ENCODE measurements at places on chromosomes 4 and X.

- DNase-seq = no peak
These were observed 279.1 kb downstream of the ANK2 start for GRCh38 chr4:113328514-113328913.

- no peak for DNase-seq
These were observed 108.5 kb downstream of the FAM53A start for GRCh38 chr4:1575418-1576303.

DNA sequence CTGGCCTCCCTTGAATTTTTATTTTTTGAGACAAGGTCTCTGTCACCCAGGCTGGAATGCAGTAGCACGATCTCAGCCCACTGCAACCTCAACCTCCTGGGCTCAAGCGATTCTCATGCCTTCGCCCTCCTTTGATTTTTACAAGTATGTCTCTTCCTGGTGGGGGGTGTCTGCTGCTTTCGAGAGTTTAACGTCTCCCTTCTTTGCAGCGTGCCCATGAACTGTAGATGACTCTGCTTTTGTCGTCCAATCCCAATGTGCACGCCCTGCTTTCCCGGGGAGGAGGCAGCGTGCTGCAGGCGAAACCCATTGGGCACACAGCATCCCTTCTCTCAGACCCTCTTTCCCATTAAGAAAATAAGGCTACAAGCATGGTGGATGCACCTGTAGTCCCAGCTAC is 7.0 kb downstream of the PRKX start:
- no peak for DNase-seq

DNA sequence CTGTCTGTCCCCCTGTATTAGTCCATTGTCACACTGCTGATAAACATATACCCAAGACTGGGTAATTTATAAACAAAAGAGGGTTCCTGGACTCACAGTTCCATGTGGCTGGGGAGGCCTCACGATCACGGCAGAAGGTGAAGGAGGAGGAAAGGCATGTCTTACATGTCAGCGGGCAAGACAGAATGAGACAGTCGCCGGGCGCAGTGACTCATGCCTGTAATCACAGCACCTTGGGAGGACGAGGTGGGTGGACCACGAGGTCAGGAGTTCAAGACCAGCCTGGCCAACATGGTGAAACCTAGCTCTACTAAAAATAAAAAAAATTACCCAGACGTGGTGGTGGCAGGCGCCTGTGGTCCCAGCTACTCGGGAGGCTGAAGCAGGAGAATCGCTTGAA is 24.7 kb downstream of the IL3RA start:
- DNase-seq = no peak

DNA sequence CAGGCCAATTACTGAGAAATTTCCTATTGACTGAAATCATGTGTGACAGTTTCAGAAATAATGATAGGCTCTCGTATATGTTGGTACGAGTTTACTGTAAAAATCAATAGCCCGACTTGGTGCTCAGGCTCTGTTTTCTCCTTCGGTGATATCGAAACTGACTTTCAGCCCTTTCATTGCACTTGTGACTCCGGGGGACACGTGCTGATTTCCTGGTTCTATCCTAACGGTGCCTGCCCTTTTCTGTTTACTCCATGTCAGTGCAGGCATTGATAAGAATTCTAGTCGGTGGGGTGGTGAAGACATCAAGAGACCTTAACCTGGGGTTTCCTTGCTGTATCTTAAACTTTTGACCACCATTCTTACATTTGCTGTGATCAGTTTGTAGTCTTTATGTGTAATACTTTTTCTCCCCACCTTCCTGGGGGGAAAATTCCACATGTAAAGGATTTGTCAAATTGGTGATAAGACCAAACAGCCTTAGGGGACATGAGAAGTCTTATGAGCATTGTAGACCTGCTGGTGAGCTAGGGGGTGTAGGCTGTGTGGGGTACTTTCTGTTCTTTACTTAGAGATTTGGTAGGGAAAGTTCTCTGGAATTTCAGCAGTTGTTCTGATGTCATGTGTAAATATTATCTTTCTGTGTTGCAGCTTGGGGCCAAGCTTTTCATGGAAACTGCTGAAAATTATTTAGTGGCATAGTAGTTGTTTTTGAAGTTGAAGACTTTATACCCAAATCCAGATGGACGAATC is 52.7 kb downstream of the TMEM131L start:
- no peak for DNase-seq

GRCh38 chrX:108171671-108172070 is 80.1 kb downstream of the ATG4A start:
- no peak for DNase-seq

DNA sequence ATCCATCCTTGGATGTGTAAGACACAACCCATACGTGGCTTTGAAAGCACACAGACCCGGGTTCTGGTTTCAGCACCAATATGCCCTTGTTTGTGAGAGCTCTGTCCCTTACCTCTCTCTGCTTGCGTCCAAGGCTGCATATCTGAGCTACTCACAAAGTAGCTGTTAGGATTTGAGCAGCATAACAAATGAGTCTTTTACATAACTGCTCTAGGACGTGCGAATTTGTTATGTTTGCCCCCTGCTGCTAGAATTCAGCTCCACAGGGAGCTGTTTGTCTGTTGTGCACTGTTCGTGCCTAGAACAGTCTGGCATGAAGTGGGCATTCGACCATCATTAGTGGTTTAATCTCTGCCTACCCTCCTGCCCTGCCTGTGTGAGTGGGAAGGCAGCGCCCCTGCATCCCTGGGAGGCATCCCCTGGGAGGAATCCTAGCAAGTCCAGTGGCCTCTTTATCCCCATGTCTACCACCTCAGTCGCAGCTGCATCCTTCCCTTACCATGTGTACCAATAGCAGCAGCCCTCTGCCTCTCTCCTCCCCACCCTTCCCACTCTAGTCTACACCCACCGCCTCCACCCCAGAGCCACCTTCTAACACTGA is 42.1 kb downstream of the SLC2A9 start:
- no peak for DNase-seq

- DNase-seq = no peak
These were observed 39.2 kb upstream of the USP9X start for GRCh38 chrX:41045960-41046567.

DNA sequence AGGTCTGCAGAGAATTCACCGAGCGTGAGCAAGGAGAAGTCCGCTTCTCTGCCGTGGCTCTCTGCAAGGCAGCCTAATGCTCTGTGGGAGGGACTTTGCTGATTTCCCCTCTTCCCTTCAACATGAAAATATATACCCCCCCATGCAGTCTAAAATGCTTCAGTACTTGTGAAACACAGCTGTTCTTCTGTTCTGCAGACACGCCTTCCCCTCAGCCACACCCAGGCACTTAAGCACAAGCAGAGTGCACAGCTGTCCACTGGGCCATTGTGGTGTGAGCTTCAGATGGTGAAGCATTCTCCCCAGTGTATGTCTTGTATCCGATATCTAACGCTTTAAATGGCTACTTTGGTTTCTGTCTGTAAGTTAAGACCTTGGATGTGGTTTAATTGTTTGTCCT is 11.3 kb downstream of the UCHL1 start:
- no peak for DNase-seq

- peak; percentile 52 for DNase-seq
These were observed 585 bp upstream of the SEC24D start for GRCh38 chr4:118836301-118837120.

DNA sequence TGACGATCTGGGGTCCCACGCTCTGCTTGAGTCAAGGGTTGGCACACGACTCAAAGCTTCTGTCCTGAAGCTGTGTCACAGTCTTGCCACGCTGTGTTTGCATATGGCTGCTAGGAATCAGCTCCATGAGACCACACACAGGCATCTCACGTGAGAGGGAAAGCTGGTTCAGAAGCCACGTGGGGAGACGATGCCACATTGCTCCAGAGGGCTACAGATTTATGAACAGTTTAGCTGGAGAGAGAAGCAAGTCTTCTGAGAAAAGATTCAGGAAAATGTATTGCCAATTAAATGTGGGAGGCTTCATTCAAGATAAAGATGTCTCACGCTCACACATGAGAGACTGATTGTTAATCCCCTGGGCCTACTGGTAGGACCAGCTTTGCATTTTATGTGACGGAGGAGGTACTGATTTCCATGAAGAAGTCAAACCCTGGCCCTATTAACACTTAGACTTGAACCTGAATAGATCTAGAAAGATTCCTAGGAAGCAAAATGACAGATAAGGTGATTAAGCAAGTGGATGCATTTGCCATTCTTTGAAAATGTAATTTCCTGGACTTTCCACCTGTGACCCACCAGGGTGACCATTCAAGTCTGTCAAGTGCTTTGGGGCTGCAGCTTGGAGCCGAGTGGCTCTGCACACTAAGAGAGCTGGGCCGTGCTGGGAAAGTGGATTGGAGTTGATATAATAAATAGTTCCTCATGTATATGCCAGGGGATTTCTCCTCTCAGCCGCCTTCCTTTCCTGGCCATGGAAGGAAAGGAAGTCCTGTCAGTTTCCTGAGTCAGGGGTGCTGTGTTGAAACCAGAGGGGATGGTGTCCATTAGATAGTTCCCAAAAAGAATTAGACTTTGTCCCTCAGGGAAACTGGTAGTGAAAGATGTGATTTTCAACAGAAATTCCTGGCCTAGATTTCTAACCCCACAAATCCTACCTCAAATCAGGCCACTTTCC is 29.0 kb downstream of the ENPP6 start:
- DNase-seq = no peak

- DNase-seq = no peak
These were observed 56.4 kb downstream of the C4orf51 start for GRCh38 chr4:145736241-145736831.

GRCh38 chrX:149208307-149208706 is 296.8 kb downstream of the IDS start:
- DNase-seq = no peak

DNA sequence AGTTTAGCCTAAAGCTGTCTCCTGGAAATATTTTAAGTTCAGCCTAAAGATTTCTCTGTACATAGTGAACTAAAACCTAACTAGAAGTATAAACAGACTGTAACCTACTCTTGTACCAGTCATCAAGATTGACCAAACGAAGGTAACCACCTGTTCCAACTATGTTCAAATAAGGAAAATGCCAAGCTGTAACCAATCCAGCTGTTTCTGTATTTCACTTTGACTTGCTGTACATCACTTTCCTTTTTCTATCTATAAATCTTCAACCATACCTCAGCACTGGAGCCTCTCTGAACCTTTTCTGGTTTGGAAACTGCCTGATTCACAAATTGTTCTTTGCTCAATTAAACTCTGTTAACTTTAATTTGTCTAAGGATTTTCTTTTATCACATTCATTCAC is 3.1 kb upstream of the CYSLTR1 start:
- DNase-seq = no peak

- DNase-seq = no peak
These were observed 30.9 kb downstream of the STOX2 start for GRCh38 chr4:183936047-183936446.

DNA sequence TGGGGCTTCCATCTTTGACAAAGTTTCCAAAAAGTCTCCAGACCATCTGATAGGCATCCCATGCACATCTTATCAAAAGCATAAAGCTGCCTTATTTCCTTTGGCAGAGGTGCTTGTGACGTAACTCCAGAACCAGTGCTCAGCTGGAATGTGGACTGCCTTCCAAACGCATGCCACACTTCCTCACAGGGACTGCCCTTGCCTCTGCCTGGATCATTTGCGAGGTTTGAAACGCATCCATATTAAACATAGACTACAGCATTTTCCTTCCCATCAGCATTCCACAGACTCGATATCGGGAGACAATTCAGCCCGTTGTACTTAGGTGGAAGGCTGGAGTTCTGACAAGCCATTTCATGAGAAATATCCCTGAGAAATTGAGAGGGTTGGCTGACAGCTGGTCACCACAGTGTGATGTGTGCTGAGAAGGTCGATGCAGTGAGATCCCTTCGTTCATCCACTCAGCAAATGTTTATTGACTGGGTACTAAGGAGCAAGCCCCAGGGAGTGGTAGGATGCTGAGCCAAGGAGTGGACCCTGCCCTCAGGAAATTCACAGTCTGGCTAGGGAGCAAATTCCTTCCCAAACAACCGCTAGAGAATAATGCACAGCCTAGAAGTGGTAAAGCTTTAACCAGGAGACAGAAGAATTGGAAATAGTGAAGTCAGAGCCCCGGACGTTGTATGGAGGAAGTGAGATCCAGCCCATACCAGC is 376.0 kb downstream of the BCOR start:
- DNase-seq = no peak

DNA sequence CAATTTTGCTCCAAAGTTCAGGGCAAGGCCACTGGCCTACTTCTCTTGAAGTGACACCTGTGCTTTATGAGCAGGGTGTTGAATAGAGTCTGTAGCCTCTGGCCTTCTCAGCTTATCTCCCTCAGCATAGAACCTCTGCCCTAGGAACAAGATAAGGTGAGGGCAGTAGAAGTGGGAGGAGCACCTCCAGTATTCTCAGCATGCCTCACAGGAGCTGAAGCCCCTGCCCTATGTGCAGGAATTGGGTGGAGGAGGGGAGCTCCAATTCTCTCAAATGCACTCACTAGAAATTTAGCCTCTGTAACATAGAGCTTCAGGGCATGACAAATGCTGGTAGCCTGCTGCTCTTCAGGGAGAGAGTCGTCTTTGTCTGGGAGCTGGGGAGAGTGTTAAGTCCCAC is 479.3 kb downstream of the IL1RAPL1 start:
- DNase-seq = no peak

GRCh38 chrX:31423609-31424189 is 351.9 kb upstream of the FTHL17 start:
- no peak for DNase-seq

- DNase-seq = no peak
These were observed 278.6 kb upstream of the DIPK2B start for GRCh38 chrX:45479196-45479834.

GRCh38 chrX:138711399-138712347 is at the start of gene FGF13:
Gene FGF13 (minus strand): TSS chrX:138711717. CDS start chrX:138711003, 714 bp downstream.
- no peak for DNase-seq
